ENCODE measurements at places on chromosomes 16 and 17.

- peak; percentile 50 for DNase-seq
Observed at GRCh38 chr16:90008708-90009145, 10.5 kb downstream of the DBNDD1 start.

DNA sequence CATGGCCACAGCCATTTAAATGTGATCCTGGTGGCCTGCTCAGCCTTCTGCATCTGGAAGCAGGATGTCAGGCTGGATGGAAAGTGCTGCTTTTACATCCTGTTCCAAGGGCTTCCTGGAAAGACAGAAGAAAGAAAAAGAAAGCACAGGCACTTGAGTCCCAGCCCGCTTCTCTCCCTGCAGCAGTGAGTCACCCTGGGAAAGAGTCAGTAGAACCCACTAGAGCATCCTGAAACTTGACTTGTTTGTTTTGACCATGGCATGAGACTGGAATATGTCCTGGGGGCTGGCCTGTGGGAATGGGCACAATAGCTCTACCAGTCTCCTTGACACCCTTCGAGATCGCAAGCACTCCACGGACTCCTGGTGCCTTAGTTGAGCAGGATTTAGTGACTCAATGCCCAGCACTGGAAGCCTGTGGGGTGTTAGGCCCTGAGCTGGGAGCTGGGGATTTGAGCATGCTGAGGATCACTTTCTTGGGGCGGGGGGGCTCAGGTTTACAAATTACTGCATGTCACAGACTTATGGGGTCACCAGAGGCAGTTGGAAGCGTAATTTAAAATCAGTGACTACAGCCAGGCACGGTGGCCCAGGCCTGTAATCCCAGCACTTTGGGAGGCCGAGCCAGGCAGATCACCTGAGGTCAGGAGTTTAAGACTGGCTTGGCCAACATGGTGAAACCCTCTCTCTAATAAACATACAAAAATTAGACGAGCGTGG, 22.1 kb upstream of the GNA13 start:
- DNase-seq, result no peak

DNA sequence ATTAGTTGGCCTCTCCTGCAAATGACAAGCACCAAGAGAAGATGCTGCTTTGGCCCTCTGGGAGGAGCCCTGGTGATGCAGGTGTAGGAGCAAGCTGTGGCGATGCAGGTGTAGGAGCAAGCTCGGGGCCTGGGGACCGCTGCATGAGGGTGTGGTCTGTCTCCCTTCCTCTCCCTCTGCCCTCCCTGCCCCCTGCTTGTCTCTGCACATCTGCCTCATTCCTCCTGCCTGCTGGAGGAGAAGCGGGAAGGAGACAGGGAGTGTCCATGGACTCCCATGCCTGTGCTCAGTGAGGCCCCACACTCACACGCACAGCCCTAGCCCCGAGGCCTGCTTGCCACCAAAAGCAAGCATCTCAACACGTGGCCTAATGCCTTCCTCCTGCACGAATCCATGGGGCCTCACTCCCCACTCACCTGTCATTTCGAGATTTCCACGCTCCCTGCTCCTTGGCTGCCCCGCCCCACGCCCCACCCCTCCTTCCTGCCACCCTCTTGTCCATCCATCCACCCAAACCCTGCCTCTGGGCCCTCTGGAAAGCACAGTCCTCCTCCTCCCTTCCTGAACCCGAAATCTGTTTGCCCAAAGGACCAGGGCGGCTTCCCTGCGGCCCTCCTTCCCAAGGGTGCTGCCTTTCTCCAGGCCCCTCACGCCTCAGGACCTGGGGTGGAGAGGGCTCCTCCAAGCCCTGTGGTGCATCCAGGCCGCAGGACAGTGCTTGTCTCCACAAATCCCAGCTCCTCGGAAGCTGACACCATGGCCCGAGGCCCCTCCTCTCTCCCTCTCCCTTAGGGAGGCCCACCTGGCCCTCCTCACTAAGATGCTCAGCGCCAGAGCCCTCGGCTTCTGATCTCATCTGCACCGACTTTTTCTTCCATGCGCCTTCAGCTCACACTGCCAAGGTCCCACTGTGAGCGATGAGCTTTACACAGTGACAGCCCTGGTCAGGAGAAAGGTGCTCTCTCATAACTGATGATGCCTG, 11.8 kb upstream of the ALDH3A1 start:
- no peak for DNase-seq

GRCh38 chr17:57091186-57091618, 6.2 kb downstream of the AKAP1 start:
- DNase-seq, result no peak

- no peak for DNase-seq
Observed at GRCh38 chr17:30997842-30998241, 27.0 kb downstream of the RNF135 start.

DNA sequence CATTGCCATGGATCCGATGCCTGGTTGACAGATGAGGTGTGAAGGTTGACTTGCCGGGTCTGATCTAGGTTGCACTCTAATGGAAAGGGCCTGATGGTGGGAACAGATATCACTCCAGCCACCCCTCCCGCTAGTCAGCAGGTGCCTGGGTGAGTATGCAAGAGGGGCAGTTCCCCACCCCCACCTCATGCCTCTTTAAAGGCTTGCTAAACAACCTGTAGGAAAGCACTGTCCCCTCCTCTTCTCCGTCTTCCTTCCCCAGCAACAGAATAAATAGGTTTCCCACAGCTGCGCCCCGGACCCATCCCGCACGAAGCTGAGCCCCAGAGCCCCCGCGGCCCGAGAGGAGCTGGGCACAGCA, 746 bp upstream of the TMEM132E start:
- DNase-seq, result no peak

All from OCI-M1 (cell line).